Pancreas (tissue), 10 donors: ENCODE measurements at places on chromosomes 7 and 10.

DNA sequence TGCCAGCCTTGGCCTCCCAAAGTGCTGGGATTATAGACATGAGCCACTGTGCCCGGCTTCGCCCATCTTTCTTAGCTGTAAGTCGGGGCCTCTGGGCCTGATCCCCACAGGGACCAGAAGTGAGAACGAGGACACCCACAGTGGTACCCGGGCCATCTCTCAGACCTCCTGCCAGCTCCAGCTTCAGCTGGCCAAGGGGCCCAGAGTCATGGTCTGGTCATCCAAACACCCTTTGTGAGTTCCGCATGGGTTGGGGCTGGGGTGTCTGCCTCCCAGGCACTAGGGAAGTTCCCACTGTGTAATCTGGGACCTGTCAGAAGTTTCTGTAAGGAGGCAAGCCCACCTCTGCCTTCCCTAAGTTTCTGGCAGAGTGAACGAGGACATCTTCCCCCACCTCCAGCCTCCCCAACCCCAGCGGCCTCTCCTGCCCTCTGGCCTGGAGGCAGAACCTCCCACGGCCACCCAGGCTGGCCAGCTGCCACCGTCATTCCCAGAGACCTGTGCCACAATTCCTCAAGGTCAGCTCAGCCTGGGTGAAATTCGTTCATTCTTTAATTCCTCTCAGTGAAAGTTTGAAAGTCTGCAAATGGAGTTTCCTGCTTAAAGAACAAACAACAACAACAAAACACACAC is 19.5 kb upstream of the FOXL3 start:
- DNase-seq, result peak; percentile 56

GRCh38 chr7:39880556-39880955 is 69.5 kb upstream of the CDK13 start:
- no peak for DNase-seq

- DNase-seq, result no peak
Measured at GRCh38 chr7:141649137-141649864, 52.7 kb downstream of the DENND11 start.

DNA sequence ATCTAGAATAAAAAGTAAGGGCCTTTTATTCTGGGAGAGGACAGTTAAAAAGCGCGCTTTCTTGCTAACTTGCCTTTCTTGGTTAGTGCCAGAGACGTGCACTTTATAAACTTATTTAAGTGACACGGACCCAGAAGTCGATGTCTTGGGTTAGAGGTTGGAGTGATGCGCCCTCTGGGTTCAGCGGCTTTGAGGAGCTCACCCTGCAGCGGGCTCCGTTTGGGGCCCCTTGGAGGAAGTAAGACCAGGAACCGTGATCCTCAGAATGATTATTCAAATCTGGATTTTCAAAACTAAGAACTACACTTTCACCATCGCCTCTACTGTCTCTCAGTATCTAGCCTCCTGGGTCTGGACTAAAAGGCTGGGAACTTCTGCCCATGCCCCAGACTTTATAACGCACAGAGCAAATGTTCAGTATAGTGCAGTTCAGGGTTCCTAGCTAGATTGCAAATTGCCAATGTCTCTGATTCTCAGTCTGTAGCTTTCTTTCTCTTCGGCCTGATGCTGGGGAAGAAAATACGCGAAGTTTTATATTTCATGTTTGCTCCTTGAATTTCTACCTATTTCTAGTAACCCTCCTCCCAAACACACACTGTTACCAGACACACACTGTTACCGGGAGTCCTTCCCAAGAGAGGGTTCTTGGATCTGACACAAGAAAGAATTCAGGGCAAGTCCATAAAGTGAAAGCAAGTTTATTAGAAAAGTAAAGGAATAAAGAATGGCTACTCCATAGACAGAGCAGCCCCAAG is 18.6 kb upstream of the SMO start:
- DNase-seq, result no peak

DNA sequence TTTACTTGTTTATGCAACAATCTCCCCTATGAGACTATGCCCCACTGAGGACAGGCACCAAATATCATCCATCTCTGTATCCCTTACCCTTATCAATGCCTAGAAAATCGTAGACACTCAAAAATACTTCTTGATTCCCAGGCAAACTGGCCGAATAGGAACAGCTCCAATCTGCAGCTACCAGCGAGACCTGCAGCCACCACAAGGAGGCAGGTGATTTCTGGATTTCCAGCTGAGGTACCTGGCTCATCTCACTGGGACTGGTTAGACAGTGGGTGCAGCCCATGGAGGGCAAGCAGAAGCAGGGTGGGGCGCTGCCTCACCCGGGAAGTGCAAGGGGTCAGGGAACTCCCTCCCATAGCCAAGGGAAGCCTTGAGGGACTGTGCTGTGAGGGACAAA is 10.8 kb upstream of the PPP1R3C start:
- no peak for DNase-seq

- DNase-seq, result no peak
Measured at GRCh38 chr10:27680006-27680557, 65.5 kb downstream of the MKX start.

DNA sequence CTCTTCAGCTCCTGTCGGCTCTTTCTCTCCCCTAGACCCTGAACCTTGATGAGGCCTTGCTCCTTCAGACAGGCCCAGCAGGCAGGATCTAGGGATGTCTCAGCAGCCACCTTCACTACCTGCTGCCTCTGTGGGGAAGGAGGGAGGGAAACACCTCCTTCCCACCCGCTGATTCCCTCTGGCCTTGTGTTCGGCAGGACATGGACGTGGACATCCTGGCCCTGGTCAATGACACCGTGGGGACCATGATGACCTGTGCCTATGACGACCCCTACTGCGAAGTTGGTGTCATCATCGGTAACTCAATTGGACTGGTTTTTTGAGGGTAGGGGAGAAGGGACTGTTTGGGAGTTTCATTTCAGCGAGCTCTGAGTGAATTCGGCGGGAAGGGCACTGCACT is 20.3 kb downstream of the HKDC1 start:
- no peak for DNase-seq

GRCh38 chr10:120940299-120940900 is 89.2 kb downstream of the WDR11 start:
- DNase-seq, result no peak

GRCh38 chr10:72297281-72297804 is 23.6 kb downstream of the DDIT4 start:
- peak; percentile 67 for DNase-seq

DNA sequence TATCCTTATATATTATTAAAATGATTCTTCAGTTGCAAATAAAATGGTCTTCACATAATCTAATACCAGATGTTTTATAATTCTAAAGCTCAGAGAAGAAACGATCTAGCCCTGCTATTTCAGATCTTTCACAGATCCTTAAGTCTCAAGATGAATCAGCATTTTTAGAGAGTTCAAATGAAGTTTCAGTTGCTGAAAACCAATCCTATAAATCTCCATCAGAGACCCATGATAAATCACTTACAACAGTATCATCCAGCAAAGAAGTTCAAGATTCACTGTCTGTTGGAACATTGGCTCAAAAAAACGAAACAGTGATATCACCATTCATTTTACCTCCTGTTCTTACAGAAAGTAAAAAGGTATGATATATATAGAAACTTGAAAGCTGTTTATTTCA is 137.0 kb downstream of the CCDC7 start:
- DNase-seq, result no peak

GRCh38 chr10:133475821-133476640 is 22.3 kb downstream of the SCART1 start:
- DNase-seq, result no peak

DNA sequence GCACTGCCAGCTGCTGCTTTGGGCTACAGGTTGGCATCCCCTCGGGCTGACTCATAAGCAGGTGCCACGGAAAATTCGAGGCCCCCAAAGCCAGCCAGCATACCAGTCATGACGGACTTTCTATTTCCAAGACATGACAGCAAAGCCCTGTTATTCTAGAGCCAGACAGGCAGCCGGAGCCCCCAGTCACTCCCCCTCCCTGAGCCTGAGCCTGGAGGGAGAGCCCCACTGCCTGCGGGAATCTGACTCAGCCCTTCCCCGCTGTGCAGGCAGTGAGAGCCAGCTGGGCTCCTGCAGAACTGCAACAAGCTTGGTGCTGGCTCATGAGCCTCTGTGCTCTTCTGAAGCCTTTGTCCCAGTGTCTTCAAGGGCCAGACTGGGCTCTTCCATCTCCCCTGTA is 15.8 kb downstream of the BTBD16 start:
- DNase-seq, result no peak

DNA sequence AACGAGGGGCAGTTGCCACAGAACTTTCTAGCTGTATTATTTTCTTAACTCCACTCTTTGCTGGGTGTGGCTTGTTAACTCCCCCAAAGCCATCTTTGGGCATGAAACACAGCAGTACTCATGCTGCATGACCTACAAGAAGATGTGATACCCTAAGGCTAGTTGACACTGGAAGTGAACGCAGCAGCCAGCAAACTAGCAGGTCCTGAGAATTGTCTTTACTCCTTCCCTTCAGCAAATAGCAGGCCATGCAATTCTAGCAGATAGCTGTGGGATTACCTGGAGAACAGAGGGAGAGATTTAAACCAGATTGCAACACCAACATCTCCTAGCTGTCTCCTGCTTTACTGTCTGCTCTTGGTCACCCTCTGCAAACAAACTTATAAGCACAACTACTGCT is 688.0 kb upstream of the ZWINT start:
- no peak for DNase-seq

DNA sequence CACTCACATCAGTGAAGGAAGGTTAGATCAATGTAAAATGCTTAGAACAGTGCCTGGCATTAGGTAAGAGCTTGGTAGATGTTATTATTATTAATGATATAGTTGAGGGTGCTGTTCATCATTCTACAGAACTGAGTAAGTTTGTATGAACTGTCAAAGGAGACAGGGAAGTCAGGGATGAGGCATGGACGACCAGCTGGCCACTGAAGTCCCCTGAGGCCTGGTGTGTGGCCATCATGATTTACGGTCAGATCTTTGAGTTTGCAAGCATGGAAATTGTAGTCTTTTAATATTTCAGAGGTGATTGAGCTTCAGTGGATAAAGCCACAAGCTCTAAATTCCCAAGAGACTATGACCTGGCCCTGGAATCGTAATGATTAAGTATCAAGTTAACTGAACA is 6.9 kb downstream of the ARMC3 start:
- no peak for DNase-seq

DNA sequence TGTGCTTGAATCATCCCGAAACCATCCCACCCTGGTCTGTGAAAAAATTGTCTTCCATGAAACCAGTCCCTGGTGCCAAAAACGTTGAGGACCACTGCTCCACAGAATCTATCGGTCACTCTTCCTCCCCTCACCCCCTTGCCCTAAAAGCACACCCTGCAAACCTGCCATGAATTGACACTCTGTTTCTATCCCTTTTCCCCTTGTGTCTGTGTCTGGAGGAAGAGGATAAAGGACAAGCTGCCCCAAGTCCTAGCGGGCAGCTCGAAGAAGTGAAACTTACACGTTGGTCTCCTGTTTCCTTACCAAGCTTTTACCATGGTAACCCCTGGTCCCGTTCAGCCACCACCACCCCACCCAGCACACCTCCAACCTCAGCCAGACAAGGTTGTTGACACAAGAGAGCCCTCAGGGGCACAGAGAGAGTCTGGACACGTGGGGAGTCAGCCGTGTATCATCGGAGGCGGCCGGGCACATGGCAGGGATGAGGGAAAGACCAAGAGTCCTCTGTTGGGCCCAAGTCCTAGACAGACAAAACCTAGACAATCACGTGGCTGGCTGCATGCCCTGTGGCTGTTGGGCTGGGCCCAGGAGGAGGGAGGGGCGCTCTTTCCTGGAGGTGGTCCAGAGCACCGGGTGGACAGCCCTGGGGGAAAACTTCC is 784 bp upstream of the SERPINE1 start:
- no peak for DNase-seq

DNA sequence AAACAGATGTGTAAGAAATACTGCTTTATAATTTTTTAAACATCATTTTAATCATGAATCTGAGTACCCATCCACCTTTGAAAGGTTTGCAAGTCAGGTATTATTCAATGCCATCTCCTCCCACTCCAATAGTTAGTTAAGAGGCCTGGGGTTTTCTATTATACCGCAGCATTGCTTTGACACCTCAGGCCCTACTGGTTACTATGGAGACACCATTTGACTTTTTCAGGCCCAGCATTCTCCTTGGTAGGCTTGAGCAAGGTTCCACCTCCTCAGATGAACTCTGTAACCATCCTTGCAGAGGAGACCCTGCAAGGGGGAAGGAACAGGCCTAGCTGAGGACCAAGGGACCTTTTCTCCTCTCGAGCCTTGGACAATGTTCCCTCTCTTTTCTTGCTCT is 326.9 kb upstream of the NPSR1 start:
- DNase-seq, result no peak

GRCh38 chr7:137453356-137453755 is 109.8 kb upstream of the PTN start:
- DNase-seq, result no peak

GRCh38 chr7:146960773-146961391 is 844.3 kb downstream of the CNTNAP2 start:
- DNase-seq, result no peak

GRCh38 chr10:86068231-86069054 is 298.2 kb downstream of the GRID1 start:
- DNase-seq, result no peak

DNA sequence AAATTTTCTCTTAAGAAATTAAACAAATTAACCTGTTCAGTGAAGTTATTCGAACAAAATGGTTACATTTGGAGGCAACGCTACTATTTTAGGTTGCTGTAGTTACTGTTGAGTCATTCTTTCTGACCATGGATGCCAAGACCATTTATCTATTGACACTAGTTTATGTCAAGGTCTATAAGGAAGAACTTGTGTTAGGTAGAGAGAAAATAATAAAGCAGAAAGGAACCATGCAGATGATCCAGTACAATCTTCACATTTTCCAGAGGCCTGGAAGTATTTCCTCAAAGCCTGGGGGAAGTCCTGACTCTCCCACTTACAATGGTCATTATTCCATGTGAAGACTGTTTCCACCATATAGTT is 608.0 kb upstream of the GALNT17 start:
- no peak for DNase-seq

DNA sequence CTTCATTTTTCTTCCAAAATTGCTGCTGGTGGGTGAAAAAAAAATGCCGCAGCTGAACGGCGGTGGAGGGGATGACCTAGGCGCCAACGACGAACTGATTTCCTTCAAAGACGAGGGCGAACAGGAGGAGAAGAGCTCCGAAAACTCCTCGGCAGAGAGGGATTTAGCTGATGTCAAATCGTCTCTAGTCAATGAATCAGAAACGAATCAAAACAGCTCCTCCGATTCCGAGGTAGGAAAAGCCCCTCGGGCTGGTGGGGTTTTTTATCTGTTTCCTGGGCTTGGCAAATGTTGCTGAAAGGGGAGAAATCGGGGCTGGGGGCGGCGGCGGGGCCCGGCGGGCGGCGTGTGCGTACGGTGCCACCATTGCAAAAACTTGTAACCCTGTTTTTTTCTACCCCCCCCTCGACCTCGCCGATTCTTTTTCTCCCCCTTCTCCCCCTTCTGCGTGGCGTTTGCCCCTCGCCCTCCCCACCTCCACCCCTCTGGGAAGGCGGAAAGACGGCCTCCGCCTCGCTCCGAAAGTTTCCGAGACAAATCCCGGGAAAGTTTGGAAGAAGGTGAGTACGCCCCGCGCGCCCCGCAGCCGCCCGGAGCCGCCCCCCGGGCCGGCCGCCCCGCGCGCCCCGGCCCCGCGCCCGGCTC is 789 bp downstream of the TCF7L2 start:
- DNase-seq, result peak; percentile 60

GRCh38 chr10:127826154-127826725 is 66.5 kb downstream of the CLRN3 start:
- DNase-seq, result no peak
